ENCODE measurements at places on chromosomes 12 and 14.

DNA sequence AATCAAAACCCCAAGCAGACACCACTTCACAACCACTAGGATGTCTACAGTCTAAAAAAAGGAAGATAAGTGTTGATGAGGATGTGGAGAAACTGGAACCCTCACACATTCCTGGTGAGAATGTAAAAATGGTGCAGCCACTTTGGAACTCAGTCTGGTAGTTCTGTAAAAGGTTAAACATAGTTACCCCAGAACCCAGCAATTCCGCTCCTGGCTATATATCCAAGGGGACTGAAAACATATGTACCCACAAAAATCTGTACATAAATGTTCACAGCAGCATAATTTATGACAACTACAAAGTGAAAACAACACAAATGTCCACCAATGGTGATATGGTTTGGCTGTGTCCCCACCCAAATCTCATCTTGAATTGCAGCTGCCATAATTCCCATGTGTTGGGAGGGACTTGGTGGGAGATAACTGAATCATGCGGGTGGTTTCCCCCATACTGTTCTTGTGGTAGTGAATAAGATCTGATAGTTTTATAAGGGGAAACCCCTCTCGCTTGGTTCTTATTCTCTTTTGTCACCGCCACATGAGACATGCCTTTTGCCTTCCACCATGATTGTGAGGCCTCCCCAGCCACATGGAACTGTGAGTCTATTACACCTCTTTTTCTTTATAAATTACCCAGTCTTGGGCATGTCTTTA is 46.8 kb downstream of the PRKAB1 start:
- no peak for DNase-seq

DNA sequence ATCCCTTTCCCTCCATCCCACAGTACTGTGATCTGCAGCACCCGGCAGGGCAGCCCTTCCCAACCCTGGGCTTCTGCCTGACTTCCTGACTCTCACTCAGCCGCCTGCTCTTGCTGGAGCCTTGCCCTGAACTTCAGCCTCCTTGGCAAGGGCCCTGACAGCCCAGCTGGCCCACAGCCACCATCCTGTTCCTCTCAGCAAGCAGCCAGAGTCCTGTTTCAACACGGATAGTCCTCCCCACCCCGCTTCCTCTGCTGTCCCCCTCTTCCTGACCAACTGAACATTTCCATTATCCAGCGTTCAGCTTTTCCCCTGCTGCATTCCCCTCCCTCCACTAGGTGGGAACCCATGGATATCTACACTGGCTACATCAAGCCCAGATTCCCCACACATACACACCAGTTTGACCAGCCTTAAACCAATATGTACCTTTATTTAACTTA is 74.0 kb upstream of the MDM1 start:
- peak; percentile 69 for DNase-seq

DNA sequence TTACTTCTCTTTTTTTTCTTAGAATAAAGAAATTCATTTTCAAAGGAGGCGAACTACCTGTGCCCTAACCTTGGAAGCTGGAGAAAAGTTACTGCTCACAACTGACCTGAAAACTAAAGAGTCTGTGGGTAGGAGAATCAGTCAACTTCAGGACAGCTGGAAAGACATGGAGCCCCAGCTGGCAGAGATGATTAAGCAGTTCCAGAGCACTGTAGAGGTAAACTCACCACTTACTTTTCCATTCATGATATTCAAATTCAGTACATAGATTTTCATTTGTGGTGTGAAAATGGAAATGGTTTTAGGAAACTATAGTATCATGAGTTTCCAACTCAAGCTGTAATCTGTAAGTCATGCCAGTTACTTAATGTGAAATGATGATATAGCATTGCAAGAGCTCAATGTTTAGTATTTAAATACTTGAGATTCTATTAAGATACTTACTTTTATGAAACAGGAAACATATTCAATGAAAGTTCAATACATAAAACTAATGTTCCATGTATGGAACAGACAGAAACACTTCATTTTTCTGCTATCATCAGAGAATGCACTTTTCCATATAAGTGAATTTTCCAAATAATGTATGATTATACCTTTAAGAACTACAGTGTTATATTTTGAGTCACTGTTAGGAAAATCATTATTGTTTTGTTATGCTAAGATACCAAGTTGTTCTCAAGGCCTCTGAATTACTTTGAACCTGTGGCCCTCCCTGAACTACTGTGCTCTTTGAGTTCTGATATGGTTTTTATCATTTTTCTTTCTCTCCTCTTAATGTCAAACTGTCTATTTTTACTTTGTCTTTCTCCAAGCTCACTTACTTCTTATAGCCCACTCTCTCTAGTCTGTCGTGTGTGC is 119.0 kb downstream of the ESR2 start:
- DNase-seq, result no peak

GRCh38 chr12:93740751-93741150 is 63.6 kb downstream of the CRADD start:
- DNase-seq, result no peak

DNA sequence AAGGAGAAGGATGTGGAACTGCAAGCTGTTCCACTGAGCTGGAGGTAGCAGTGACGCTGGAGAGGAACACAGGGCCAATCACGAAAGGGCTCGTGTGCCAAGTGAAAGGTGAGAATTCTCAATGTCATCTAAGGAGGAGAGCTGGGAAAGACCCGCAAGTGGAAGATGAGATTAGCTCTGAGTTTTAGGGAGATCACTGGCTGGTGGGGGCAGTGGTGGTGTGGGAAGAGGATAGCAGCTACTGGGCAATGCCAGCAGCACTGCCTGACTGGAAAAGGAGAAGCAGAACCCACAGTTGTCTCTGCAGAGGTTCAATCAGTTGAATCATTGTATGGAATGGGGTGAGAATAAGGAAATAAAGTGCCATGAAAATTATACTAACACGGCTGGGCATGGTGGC is 27.8 kb downstream of the SLC25A47 start:
- no peak for DNase-seq

- DNase-seq, result no peak
Observed at GRCh38 chr14:75432411-75432810, 4.6 kb downstream of the JDP2 start.

- DNase-seq, result peak; percentile 79
Observed at GRCh38 chr12:2974560-2974971, 15.4 kb downstream of the TEAD4 start.

All from H7 (cell line).